ENCODE measurements at places on chromosomes 6 and 20.
A peak's percentile ranks its signal among the peaks of the same experiment; 100 is the strongest.

- DNase-seq: no peak
These were observed 10.6 kb downstream of the TCF21 start for GRCh38 chr6:133899556-133899955.

- no peak for DNase-seq
These were observed 14.6 kb downstream of the TXLNB start for GRCh38 chr6:139277161-139277560.

GRCh38 chr20:63775096-63775978 lies 35.8 kb downstream of the SLC2A4RG start:
- DNase-seq: peak; percentile 90

DNA sequence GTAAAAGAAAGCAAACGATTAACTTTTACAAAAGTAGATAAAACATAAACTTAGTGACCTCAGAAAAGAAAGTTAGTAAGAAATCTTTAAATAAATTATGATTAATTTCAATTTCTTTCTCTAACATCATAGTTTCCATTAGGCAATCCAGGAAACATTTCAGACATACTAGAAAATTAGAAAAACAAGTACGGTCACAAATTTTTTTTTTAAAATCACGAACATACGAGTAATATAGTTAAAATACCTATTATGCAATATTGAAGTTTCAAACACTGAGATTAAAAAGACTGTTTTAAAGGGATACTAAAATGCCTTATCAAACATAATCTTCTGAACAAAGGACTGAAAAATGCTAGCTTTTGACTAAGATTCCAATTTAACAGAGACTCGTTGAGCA lies 26.2 kb downstream of the NOL7 start:
- DNase-seq: no peak

- peak; percentile 70 for DNase-seq
These were observed 7.3 kb upstream of the YTHDF1 start for GRCh38 chr20:63223121-63223825.

DNA sequence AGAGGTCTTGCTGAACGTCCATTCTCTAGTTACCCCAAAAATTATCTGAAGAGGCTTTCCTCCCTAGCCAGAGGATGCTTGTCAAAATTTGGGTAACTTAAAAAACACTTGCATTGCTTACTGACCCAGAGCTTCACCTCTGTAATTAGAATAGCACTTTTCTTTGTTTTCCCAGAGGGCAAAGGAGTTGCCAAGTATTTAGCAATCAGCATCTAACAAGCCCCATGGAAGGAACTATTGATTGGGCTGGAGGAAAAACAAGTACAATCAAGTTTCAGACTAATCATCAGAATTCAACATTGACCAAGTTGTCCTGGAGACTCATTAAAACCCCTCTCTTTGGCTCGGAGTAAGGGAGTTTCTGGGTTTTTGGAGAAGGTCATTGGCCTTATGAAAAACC lies 226.4 kb downstream of the TBC1D7 start:
- DNase-seq: no peak

DNA sequence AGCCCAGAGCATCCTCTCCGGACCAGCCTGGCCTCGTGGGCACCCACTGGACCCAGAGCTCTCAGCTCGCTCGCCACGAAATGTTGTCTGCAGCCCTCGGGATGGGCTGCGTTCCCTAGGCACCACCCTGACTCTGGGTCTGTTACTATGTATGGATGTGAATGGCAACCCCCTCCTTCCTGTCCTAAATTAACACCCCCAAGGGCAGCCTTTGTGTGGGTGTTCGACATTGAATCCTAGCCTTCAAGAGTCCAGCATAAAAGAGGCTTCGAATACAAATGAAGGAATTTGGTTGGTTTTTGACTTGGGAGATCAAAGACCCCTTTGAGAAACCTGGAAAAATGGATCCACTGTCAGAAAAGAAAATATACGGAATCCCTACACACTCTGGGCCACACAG lies 86.1 kb downstream of the BMP7 start:
- no peak for DNase-seq

- DNase-seq: no peak
These were observed 357.8 kb upstream of the JARID2 start for GRCh38 chr6:14887986-14888574.

DNA sequence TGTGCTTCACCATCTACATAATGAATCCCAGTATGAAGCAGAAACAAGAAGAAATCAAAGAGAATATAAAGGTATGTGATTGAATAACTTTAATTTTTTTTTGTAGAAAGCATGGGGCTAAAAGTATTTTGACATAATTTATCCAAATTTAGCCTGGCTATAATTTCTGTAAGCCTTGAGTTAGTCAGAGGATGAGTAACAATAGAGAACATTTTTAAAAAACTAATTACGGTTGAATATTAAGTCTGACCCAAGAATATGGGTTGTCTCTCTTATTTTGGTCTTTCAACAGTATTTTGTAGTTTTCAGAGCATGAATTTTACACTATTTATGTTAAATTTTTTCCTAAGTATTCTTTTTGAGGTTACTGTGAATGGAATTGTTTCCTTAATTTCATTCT lies 2.5 kb downstream of the GMNN start:
- DNase-seq: no peak

GRCh38 chr6:80163754-80164187 lies 57.3 kb downstream of the BCKDHB start:
- DNase-seq: no peak

GRCh38 chr20:57388953-57389694 lies 2.1 kb upstream of the RBM38 start:
- peak; percentile 81 for DNase-seq

- no peak for DNase-seq
These were observed 168.9 kb upstream of the CENPW start for GRCh38 chr6:126170978-126171382.

DNA sequence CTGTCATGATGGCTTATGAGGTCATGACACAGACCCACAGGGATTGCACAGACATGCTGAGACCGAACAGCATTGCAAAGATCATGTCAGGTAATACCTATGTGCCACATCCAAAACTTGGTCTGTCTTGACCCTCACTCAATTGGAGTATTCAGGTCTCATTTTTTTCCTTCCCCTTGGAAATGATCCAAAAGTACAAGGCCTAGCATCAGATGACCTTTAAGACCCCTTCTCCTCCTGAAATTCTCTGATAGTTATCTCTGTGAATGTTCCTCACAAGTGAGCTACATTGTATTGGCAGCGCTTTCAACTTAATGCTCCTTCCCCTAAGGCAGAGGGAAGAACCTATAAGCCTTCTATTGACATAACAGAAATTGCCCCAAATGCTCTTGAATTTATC lies 507.4 kb upstream of the JARID2 start:
- no peak for DNase-seq

DNA sequence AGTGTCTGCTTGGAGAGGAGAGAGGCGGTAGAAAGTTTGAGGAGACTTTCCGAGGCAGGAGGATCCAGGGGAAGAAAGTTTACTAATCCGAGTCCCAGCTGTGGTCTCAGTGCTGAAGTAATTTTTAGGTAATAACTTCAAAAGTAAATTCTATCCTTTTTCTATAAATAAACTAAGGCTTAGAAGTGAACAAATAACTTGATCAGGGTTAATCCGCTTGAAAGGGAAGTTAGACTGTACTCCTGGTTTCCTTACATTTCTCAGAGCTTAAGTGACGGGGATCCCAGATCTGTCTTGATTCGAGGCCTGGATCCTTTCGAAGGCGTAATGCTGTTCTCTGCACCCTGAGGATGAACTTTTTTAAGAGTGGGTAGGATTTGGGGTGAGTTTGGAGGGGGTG lies 2.6 kb downstream of the STK35 start:
- DNase-seq: no peak

GRCh38 chr6:158764183-158764849 lies 54.9 kb downstream of the EZR start:
- DNase-seq: no peak

- DNase-seq: no peak
These were observed 135.1 kb upstream of the MYLIP start for GRCh38 chr6:15993716-15994228.

DNA sequence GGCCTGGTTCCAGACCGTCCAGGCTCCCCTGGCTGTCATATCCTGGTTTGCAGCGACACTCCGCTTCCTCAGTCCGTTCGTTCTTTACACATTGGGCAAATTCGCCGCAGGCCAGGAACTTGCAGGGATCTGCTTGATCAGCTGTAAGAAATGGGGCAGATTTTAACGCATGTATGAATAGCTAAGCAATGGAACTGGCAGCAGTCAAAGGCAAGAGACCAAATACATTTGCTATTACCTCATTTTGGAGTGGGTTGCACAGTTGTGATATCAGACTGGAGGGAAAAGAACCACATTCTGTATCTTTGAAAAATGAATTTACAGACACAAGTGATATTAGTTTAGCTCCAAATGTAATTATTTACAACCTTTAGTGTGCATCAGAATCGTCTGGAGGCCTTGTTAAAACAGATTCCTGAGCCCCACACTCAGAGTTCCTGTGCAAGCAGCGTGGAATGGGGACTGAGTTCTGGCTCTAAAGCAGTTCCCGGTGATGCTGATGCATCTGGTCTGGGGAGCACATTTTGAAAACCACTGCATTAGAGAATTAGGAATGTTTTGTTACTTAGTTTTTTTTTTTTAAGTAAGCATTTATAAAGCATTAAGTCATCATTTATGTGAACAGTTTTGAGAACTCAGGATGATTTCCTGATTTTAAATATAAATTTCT lies 141.3 kb downstream of the IMPG1 start:
- no peak for DNase-seq
